Left hindlimb (tissue), 1 donor: ENCODE measurements at places on chromosomes 2 and 18.

DNA sequence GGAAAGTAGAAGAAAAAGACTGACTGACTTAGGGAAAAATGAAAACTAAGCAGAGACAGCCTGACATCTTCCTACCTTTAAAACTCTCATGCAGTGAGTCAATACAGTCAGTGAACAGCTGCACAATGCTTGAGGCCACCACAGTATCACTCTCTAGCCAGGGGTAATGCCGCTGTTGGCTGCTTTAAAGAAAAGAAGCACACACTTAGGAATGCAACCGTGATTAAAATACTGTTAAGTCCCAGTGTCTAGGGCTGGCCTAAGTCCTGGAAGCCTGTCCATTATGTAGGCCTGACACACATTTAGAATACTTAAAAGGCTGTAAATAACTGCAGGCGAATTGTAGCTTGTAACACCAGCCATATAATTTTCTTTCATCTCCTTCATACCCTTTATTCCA lies 50.7 kb downstream of the SIGLEC15 start:
- DNase-seq: no peak

DNA sequence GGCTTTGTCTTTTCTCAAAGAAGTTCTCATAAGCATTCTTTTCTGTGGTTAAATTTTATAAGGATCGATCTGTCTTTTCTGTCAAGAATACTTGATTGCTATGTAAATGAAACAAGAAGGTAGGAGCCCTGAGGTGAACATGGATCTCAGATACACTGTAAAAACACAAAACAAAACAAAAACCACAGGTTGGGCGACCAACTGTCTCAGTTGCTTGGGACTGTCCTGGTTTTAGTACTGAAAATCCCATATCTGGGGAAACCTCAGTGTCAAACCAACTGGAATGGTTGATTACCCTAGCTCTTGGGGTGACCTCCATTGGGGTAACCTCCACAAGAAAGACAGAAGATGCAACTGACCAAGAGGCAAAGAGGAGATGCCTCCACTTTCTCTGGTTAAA lies 55.8 kb upstream of the TMEM178A start:
- no peak for DNase-seq

- DNase-seq: no peak
Measured at GRCh38 chr2:60247471-60247870, 306.0 kb downstream of the BCL11A start.

DNA sequence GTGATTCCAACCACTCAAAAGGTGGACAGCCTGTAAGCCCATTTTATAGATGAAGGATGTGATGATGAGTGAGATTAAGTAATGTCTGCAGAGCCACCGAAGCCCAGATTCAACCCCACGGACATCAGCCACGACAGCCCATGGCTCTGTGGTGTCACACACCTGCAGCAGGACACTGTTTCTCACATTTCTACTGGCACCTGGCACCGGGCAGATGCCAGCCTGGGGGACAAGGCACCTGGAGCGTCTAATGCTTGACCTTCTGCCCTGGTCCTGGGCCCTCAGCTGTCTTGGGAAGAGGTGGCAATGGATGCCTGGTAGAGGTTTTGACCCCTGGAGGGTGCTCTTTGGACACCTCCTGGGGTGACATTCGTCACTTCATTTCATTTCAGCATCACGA lies 176.3 kb downstream of the ANAPC1 start:
- DNase-seq: no peak

GRCh38 chr2:28327956-28328922 lies 64.4 kb upstream of the FOSL2 start:
- no peak for DNase-seq

GRCh38 chr2:226207671-226208070 lies 591.9 kb downstream of the IRS1 start:
- DNase-seq: no peak

- no peak for DNase-seq
Measured at GRCh38 chr2:18005411-18005810, 126.9 kb downstream of the KCNS3 start.

DNA sequence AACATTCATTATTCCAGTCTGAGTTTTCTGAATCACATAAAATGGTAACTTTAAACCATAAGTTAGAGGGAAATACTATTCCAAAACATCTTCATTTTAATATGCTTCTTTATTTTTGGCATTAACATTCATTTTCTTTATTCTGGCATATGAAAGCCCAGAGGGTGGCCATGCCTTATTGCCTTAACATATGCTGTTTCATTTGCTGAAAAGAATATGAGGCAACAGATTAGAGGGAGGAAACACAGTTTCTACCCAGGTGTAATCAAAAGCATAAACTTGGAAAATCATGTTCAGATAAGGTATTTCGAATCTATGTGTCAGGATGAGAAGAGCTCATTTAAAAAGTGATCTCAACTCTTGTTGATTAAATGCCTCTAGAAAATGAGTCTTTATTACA lies 379.9 kb upstream of the DSEL start:
- no peak for DNase-seq

DNA sequence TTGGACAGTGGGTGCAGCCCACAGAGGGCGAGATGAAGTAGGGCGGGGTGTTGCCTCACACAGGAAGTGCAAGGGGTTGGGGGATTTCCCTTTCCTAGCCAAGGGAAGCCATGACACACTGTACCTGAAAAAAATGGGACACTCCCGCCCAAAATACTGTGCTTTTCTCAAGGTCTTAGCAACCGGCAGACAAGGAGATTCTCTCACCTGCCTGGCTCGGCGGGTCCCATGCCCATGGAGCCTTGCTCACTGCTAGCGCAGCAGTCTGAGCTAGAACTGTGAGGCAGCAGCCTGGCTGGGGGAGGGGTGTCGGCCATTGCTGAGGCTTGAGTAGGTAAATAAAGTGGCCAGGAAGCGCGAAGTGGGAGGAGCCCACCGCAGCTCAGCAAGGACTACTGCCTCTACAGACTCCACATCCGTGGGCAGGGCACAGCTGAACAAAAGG lies 244.7 kb downstream of the NBAS start:
- no peak for DNase-seq

DNA sequence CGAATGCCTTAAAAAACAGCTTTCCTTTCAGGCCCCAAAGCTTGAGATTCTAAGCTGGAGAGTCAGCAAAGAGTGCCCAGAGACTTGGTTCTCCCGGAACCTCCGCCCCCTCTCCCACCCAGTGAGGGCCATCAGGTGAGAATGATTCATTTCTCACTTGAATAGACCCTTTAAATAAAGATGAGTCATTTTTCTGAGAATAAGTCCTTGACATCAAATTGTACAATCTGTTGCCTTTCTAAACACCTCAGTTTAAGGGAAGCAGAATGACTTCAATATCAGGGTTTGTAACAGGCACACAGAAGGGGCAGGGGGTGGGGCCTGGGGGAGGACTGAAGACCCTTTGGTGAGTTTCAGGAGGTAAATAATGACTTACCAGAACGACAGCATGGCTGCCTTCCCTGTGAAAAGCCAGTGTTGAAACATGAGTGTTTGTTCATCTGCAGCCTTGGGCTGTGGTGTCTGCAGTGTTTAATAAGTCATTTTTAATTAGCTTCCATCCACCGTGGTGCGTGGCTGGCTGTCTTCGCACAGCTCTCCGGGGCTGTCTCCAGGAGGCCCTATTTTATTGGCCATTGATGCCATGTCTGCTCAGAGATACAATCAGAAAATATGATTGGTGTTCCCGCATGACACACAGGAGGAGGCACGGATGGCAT lies 134.9 kb upstream of the ZNF236 start:
- no peak for DNase-seq

- no peak for DNase-seq
Measured at GRCh38 chr2:143397884-143398614, 268.8 kb downstream of the ARHGAP15 start.

- no peak for DNase-seq
Measured at GRCh38 chr2:121485039-121485438, 45.6 kb upstream of the RNU4ATAC start.

DNA sequence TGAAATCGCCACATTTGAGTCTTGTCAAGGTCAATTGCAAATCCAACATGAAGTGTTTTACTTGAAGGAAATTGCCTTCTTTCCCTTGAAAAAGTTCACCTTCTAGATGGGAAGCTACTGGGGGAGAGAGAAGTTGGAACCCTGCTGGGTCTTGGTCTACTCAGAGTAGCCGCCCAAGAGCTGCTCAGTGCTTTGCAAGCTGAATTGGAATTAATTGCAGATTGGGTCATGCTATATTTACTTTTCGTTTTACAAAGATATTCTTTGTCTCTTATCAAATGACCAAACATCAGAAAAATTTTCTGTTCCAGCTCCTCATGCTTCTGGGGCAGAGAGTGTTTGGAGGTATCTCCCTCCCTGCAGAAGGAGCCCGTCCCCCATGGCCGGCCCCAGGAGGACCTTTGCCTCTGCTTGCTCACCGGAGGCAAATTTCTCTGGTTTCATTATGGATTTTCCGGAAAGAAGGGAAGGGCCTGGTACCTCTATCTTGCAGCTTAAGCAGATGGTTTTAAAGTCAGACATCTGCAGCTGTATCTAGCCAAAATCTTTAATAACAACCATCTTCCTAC lies 289.7 kb downstream of the MYT1L start:
- no peak for DNase-seq

DNA sequence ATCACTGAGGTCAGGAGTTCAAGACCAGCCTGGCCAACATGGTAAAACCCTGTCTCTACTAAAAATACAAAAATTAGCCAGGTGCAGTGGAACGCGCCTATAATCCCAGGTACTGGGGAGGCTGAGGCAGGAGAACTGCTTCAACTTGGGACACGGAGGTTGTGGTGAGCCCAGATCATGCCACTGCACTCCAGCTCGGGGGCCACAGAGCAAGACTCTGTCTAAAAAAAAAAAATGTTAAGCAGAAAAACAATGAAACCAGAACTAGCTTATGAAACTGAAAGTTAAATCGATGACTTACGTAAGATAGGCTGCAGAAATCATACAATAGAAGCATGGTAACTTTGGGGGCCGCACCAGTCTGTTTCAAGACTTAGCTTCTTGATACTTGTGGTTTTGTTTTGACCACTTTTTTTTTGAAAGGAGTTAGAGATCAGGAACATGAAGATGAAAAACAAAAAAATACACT lies 6.2 kb upstream of the GPR155 start:
- no peak for DNase-seq

DNA sequence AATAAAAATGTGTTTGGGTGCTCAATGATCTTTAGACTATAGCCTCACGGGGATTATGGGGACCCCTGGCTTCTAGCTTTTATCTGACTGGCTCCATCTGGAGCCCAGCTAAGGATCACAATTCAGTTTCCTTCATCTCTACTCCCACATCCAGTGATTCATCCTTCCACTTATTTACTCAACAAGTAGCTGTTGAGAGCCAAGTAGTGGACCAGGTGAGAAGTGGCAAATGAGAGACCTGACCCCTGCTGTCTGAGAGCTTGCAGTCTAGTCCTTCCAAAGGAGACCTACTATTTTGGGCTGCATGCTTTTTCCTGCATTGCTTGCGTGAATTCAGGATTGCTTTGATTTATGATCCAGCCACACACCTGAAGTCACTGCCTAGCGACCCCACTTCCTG lies 10.7 kb upstream of the DSG3 start:
- no peak for DNase-seq
